ENCODE measurements at places on chromosomes 13 and 19. TPM values are rescaled to one million over a fixed set of nuclear protein-coding genes. Genes with fewer than 3 reads are reported as not detected.

DNA sequence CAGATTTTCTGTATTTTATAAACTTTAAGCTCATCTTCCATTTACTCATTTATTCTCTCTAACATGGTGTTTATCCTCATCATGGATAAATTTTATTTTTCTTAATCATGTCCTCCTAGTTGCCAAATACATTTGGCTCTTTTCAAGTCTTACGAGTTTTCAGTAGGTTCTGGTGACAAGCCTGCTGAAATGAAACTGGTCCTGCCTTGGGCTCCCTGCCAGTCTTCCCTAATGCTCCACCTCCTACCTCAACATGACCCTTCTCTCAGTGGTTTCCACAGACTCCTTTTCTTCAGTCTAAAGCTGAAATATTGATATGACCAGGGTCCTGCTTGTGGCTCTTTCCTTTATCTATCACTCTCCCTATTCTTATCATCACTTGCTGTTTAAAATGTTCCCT lies 81.2 kb downstream of the TRPC4 start:
- DNase-seq: no peak

DNA sequence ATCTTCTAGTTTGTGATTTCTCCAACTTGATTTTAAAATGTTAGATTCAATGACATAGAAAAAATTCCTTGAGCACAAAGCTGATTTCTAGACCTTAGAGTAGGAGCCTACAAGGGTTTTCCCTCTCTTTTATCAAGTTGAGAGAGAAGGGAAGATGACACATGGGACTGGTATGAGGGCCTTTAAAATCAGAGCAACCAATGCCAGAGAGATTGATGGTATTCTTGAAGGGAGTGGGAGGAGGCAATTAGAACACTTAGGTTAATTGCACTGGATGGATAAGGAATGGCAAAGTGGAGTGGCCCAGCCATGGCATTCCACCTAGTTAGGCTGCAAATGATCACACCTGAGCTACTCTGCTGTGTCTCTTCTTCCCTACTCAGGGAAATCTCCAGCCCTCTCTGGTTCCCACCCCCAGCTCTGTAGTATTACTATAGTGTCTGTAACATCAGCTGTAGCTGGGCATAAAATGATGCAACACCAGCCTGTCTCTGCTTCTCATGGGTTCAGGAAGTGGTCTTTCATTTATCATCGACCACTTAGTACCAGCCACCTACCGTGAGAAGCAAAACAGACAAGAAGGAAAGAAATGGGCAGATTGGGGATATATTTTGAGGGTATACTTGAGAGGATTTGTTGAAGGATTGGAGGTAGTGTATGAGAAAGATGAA lies 333.6 kb downstream of the DLEU7 start:
- no peak for DNase-seq

The CASP14 gene
- not detected for polyA plus RNA-seq

DNA sequence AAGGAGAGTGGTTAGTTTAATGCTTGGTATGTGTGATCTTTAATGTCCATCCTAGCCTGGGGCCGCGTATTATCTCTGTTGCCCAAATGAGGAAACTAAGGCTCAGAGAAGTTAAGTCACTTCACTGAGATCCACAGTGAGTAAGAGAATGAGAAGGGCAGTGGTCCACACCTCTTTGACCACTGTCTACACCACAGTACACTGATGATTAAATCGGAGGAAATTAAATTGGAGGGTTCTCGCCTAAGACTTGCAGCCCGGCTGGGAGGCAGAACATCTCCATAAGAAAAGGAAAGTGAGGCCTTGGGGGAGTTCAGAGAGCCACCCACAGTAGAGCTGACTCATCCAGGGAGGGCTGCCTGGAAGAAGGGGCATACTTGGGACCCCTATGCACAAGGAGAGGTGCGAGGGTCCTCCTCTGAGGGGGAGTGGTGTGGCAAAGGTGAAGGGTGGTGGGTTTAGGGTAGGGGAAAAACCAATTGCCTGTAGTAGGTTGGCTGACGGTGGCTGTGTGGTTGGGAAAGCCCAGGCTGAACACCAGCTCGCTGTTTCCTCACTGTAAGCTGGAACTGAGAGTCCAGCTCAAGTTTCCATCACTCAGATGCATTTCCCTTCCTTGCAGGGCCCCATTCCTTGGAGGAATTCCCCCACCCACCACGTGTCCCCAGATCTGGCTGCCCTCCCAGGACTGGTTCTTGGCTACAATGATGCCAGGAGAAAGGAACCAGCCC lies 15.0 kb upstream of the DHRS12 start:
- no peak for DNase-seq

The C13orf42 gene
- 0.24 TPM for polyA plus RNA-seq

The OR1M1 gene
- 0.05 TPM for polyA plus RNA-seq

DNA sequence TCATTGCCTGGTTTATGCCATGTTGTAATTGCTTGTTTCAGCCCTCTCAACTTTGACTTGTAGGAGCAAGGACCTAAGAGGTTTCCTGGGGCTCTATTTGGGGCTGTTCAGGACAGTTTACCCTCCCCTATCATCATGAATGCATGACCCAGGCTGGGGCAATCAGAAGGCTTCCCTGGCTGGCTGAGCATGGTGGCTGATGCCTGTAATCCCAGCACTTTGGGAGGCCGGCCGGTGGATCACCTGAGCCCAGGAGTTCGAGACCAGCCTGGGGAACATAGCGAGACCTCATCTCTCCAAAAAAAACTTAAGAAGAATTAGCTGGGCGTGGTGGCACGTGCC lies 6.1 kb upstream of the LSM4 start:
- DNase-seq: no peak

The SPACA6 gene
- 17.8 TPM for polyA plus RNA-seq

- no peak for DNase-seq
These were observed 214.9 kb downstream of the RAP2A start for GRCh38 chr13:97648881-97649224.

The ASF1B gene
- 19.8 TPM for polyA plus RNA-seq

DNA sequence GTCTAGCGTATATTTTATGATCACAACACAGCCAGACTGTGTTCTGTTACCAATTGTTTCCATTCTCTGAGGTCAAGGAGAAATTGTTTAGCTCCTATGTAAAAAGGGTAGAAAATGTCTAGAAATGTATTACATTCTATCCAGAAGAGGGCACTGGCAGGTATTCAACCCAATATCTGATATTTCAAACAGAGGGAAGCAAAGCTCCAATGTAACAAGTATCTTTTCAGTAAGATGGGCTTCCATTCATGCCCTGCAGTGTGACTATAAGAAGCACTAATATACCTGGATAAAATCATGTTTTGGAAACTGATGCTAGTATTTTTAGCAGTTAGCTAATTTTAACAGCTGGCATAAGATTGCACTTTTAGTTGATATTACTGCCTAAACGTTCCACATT lies 312.7 kb downstream of the FGF14 start:
- no peak for DNase-seq

GRCh38 chr13:65090186-65090585 lies 2139.9 kb downstream of the PCDH9 start:
- no peak for DNase-seq

The CCL25 gene
- 0.33 TPM for polyA plus RNA-seq

The CARS2 gene
- polyA plus RNA-seq: 47.9 TPM

DNA sequence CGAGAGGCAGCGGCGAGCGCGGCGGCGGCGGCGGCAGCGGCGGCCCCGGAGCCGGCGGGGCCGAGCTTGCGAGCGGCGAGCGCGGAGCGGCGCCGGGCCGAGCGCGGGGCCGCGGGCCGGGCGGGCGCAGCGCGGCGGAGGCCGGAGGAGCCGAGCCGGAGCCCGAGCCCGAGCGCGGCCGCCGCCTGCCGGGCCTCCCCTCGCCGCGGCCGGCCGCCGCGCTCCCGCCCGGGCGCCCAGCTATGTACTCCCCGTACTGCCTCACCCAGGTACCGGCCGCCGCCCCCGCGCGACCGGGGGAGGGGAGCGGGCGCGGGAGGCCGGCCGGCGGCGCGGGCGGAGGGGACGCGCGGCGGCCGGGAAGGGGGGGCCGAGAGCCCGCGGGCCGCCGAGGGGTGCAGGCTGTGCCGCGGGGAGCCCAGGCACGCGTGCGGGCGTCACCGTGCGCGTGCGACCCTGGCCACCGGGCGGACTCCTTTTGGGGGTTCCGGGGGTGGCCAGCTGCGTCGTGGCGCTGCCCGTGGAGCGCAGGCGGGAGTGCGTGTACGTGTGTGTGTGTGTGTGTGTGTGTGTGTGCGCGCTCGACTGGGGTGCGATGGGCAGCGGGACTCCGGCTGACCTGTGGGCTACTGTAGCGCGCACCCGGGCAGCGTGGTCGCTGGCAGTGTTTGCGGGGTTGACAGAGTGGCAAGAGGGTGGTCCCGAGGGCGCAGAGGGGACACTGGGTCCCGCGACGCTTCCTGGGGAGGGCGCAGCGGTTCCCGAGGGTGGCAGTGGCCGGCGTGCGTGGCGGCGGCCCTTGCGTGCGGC lies 526 bp downstream of the NFIX start:
- no peak for DNase-seq

- DNase-seq: no peak
These were observed 6.6 kb upstream of the ZDHHC20 start for GRCh38 chr13:21465710-21466160.

DNA sequence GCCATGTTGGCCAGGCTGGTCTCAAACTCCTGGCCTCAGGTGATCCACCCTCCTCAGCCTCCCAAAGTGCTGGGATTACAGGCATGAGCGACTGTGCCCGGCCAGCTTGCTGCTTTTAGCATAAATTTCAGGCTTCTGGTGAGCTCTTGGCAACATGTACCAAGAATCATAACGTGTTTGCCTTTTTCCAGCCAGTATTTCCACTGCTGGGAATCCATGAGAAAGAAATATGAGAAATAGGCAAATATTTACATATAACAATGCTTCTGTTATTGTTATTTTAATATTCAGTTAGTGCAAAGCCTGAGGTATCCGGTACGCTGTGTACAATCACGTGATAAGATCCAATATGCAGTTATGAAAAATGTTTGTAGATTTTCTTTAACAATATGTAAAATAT lies 29.2 kb upstream of the CERS4 start:
- no peak for DNase-seq

- DNase-seq: no peak
These were observed 1216.0 kb upstream of the PCDH20 start for GRCh38 chr13:62631619-62632018.

Data from left renal pelvis (tissue), 4 donors.